Type B pancreatic cell (in vitro differentiated cells): ENCODE measurements at places on chromosomes 13 and 19.

- no peak for DNase-seq
These were observed 2080.4 kb downstream of the PCDH9 start for GRCh38 chr13:65149687-65150086.

- DNase-seq = no peak
These were observed 144.1 kb upstream of the MIR17HG start for GRCh38 chr13:91203430-91203829.

GRCh38 chr19:14300303-14300702, 80.9 kb upstream of the ADGRE5 start:
- DNase-seq = no peak

DNA sequence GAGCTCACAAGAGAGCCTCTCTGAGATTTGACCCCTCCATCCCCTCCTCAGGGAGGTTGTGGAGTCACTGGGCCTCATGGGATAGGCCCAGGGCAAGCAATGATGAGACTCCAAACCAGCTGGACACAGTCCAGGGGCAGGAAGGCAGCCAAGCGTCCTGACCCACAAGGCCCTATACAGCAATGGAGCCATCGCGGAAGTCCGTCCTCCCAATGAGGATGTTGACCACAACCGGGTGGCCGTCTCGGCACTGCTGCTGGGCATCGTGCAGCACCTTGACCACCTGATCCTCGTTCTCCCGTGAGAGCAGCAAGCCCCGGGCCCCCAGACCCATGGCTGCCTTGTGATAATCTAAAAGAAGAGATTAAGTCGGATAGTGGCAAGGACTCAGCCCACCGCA, 7.9 kb downstream of the SYDE1 start:
- no peak for DNase-seq

DNA sequence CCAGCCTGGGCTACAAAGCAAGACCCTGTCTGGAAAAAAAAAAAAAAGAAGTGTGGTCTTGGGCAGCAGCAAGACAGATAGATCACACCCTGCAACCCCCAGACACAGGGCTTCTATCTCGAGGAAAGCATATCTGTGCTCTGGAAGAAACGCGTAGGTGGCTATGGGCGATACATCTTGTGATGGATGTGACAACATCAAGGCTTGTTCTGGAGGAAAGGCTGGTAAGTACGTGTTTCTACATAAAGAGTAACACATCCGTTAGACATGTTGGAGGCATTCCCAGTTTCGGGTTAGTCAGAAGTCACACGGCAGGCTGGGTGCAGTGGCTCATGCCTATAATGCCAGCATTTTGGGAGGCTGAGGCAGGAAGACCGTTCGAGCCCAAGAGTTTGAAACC, 6.6 kb upstream of the DHDH start:
- DNase-seq = no peak

DNA sequence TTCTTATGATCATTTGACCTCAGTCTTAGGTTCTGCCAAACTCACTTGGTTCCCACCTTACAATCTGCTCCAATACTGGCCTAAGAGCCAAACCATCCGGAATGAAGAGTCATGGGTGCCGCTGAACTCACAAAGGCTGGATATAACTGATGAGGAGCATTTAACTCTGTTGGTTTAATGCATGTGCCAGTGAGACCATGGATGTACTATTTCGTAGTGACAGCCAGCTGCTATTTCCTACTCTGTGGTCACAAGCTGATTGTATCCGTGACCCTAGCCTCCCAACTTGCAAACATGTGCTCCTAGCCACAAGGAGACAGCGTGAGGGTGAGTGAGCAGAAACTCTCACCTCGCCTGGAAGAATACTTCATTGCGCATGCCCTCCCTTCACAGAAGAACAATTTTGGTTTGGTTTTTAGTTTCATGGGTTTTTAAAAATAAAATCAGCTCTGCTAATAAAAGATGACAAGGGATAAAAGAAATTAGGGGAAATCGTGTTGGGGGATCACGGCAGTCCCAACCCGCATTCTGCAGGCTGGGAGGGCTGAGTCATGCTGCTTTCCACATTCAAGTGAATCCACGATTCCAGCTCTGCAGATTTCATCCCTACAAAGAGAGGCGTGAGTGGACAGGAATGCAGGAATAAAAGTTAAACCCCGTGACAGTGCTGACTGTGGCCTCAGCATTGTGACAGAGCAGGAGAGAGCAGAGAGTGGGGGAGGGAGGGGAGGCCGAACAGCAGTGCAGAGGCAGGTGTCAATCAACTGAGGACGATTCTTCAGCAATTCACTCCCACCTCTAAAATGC, 66.8 kb upstream of the RAP2A start:
- DNase-seq = no peak

DNA sequence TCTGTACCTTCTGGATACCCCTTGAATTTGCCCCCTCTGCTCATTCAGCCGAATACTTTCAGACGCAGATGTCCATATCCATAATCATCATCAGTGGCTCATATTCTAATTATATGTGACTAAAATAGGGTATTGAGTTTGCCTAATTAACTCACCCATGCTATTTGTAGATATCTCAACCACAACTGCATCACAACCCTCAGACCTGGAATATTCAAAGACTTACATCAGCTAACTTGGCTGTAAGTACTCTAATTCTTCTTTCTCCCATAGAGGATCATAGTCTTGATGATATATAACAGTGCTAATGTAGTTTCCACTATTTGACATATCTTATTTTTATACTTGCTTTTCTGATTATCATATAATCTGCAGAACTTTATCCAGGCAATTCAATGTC, 35.8 kb downstream of the RXFP2 start:
- DNase-seq = no peak

- DNase-seq = peak; percentile 75
These were observed 41.4 kb upstream of the SERP2 start for GRCh38 chr13:44331912-44332851.

GRCh38 chr13:101624210-101624922, 171.9 kb downstream of the ITGBL1 start:
- DNase-seq = no peak

DNA sequence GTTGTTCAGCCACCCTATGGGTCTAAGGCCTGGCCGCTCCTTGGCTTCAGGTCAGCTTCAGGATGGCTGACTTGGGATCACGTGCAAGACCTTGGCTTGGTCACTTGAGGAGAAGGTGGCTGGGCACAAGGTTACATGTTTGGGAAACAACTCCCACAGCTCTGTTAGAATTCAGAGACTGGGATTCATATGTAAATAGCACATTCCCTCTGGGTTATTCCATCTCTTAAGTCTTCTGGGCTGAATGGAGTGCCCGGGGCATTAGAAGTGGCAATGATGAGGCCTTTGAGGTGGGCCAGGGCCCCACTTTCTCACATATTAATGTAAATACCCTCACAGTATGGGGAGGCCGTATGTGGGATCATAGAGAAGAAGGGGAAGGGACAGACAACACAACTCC, 150.9 kb downstream of the EFNB2 start:
- DNase-seq = no peak

DNA sequence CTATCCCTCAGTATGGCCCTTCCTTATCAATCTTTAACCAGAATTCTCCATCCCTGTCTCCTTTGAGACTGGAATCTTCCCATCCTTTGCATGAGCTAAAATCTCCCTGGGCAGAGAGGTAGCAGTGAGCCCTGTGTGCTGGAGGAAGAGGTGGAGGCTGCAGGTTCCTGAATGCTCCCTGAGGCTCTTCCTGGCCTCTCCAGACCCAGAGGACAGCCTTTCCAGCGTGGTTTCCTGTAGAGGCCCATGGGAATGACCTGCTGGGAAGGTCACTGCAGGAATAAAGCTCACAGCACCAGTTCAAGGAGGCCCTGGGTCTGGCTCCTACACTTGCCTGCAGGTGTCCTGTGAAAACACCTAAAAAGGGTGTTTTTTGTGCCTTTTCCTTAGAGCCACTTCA, 4.6 kb downstream of the OR10H2 start:
- no peak for DNase-seq

DNA sequence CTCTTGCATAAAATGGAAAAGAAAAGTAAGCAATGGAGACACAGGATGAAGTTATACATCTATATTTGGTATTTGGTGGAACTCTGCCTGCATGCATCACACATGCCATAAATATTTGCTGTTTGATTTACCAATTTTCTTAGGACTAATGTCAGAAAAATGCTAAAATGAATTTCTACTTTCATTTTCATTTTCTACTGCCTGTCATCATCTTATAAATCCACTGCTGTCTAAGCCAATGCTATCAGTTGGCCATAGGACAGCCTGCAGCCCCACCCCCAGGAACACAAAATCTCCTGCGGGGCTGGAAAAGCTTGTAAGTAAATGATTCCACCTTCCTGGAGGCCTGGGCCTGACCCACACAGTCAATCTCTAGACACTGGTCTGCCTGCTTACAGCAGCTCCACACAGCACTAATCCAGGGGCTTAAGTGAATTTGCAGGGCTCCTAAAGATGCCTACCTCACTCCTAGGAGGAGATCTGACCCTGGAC, 122.0 kb downstream of the ENOX1 start:
- DNase-seq = no peak

- DNase-seq = no peak
These were observed 81.0 kb upstream of the SLC7A1 start for GRCh38 chr13:29676535-29676934.
